Activated CD4-positive, alpha-beta memory T cell treated with anti-CD3 and anti-CD28 coated beads for 36 hours (primary cell): ENCODE measurements at places on chromosomes 4 and X. TPM values are rescaled to one million over a fixed set of nuclear protein-coding genes. Genes with fewer than 3 reads are reported as not detected.

The MAML3 gene
- total RNA-seq, result 0.51 TPM

The CTAG2 gene
- not detected for total RNA-seq

GRCh38 chr4:30610361-30610760 is 109.8 kb upstream of the PCDH7 start:
- no peaks in the 10 kb centered on the region for H3K4me1 ChIP-seq
- no peak for DNase-seq
- H3K27ac ChIP-seq, result no peak overlapping the region
- no peak overlapping the region for H3K4me3 ChIP-seq

- no peak for DNase-seq
- no peak overlapping the region for H3K4me3 ChIP-seq
- H3K27ac ChIP-seq, result no peak overlapping the region
- H3K4me1 ChIP-seq, result no peaks in the 10 kb centered on the region
Observed at GRCh38 chrX:33188286-33188685, 23.1 kb downstream of the DMD start.
